ENCODE measurements at places on chromosomes 1 and 21.

GRCh38 chr1:26038477-26038876 lies 7.4 kb downstream of the SLC30A2 start:
- DNase-seq, result no peak

DNA sequence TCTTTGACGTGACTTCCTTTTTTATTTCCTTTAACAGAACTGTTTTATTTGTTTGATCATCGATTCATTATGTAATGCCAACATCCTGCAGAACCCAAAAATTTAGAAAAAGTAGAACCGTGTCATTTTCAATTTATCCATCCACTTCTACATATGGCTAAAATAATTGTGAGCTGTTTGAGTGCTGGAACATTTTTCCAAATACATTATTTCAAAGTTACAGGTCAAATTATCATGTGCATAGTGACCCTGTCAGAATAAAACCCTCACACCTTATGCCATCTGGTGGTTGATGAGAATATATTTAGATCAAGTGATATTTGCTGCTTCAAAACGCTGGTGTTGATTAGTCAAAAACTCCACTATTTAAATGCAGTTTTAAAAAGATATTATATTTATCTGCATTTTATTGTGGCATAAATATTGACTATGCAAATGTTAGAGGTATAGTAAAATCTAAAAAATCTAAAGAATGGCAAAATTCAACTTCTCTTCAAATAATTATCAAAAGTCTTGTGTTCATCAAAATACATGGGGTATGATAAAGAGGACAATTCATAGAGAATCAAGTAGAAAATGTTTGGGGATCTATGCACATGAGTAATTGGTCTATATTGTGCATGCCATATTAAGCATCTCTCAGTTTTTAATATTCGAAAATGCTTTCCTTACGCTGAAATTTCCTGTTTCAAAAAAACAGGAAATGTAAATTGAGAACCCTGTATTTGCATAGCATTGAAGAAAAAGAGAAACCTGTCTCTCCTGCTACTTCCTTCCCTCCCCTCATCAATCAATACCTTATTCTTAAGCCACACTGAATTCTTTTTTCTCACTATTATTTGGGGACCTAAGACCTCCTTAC lies 39.7 kb downstream of the UBE2U start:
- DNase-seq, result no peak

GRCh38 chr21:38300141-38300578 lies 43.4 kb downstream of the KCNJ15 start:
- no peak for DNase-seq

- DNase-seq, result no peak
Observed at GRCh38 chr1:81381881-81382280, 418.9 kb upstream of the ADGRL2 start.

DNA sequence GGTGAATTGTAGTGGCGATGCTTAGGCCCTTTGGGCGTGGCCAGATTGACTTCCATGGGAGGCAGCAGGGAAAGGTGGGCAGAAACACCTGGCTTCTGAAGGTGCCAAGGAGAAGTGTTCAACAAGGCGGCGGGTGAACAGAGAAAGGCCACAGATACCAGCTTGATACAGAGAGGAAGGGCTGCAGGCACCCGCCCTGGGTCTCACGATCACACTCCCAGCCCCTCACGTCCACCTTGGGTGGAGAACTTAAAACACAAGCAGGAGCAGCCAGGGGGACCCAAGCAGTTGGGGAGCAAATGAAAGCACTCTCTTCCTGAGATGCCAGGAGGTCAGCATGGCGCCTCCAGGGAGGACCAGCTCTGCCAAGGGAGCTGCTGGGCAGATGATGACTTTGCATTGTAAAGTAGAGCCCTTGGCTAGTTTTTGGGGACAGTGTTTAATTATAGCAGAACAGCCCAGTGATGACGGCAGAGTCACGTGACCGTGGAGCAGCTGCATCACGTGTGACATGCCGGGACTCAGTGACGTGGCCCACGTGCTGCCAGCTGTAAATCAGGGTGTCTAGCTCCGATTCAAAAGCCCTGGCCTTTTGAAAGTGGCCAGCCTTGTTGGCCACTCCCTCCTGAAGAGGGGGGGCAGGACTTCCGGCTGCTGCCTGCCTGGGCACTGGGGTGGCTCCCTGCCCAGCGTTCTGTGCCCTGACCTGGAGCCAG lies 19.0 kb downstream of the SLC37A1 start:
- DNase-seq, result no peak

Data from stimulated activated CD4-positive, alpha-beta T cell treated with anti-CD3 and anti-CD28 coated beads, Interleukin-1b, Interleukin-23, amount 100 ng/mL, for 1 hour (primary cell).